ENCODE measurements at places on chromosomes 7 and 10.

DNA sequence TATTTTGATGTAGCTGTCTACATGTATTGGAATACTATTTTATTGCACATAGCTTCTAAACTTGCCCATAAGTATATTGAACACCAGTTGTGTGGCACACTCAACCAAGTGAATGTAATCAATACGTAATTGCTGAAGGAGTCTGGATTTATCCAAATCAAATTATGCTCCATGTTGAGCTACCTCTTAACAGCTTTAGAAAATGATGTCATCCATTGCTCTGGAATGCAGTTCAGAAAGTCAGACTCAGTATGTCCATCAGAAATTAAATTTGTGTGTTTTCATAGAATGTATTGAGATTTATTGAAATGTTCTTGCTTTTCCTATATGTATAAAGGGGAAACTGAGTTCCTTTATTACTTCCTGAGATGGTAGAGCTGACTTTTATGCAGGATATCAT, 25.0 kb upstream of the CCAR1 start:
- no peak for DNase-seq

GRCh38 chr7:130009848-130010688, 41.1 kb downstream of the ZC3HC1 start:
- no peak for DNase-seq

DNA sequence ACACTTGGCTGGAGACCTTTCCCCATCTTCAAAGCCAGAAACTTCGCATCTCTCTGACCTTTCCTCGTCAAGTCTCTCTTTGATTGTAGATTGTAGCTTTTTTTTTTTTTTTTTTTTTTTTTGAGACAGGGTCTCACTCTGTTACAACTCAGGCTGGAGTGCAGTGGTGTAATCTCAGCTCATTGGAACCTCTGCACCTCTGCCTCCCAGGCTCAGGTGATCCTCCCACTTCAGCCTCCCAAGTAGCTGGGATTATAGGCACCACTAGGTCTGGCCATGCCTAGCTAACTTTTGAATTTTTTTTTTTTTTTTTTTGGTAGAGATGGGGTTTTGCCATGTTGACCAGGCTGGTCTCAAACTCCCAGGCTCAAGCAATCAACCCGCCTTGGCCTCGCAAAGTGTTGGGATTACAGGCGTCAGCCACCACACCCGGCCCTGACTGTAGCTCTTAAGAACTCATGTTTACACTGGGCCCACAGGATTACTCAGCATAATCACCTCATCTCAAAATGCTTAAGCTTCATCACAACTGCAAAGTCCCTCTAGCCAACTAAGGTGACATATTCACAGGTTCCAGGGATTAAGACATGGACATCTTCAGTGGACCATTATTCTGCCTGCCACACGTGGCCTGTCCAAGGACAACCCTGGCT, 11.7 kb downstream of the POLL start:
- no peak for DNase-seq

DNA sequence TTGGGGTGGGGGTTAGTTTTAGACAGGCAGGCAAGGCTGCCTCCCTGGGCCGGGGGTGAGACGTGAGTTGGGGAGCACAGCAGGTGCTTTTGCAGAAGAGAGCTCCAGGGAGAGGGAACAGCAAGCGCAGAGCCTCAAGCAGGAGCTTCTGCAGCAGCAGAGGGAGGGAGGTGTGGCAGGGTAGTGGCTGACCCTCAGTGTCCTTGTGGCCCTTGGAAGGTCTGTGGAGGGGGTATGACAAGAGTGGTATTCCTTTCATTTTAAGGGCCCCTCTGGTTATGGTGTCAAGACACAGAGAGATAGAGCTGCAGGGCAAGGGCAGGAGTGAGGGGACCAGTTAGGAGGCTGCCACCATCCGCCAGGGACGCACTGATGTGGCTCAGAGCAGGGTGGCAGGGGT, 138.9 kb downstream of the EBF3 start:
- no peak for DNase-seq

GRCh38 chr10:51501396-51501795, 198.0 kb downstream of the CSTF2T start:
- DNase-seq: no peak

DNA sequence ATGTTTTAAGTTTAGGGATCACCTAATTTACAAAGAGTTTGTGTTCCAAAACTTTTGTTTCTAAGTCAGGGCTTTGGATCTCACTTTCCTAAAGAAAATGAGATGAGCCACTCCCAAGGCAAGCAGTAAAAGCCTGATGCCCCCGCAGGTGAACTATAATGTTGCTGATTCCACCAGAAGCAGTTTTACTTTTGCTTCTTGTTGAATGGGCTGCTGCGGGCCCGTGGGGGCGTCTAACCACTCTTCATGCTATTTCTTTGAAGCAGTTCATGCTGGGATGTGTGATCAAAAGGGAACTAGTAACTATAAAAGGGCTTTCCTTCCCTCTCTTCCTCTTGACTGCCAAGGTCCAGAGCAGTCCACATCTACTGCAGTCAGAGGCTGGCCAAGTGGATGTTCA, 118.7 kb upstream of the NEBL start:
- DNase-seq: no peak

DNA sequence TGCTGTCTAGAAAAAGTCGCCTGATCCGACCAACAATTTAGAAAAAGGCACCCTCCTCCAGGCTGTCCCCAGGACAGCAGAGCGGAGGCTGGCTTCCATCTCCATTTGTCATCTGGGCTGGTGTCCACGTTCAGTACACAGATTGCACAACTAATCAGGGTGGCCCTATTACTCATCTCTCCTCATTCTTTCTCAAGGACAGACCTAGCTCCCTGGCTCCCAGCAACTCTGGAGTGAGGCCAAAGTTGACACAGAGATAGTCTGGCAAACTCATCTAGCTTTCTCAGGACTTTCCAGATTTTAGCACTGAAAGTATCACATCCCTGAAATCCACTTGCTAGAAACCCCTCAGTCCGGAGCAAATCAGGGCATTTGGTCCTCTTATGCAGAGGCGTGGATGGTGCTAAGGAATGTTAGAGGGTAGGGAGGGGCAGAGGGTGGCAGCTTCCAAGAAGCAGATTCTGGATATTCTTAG, 75.1 kb downstream of the DNAH11 start:
- DNase-seq: no peak

GRCh38 chr7:130441408-130441869, 623 bp upstream of the CEP41 start:
- peak; percentile 85 for DNase-seq

GRCh38 chr7:43791665-43792064, 33.2 kb downstream of the BLVRA start:
- no peak for DNase-seq

- no peak for DNase-seq
Measured at GRCh38 chr7:100476903-100477870, 1.8 kb downstream of the TSC22D4 start.

DNA sequence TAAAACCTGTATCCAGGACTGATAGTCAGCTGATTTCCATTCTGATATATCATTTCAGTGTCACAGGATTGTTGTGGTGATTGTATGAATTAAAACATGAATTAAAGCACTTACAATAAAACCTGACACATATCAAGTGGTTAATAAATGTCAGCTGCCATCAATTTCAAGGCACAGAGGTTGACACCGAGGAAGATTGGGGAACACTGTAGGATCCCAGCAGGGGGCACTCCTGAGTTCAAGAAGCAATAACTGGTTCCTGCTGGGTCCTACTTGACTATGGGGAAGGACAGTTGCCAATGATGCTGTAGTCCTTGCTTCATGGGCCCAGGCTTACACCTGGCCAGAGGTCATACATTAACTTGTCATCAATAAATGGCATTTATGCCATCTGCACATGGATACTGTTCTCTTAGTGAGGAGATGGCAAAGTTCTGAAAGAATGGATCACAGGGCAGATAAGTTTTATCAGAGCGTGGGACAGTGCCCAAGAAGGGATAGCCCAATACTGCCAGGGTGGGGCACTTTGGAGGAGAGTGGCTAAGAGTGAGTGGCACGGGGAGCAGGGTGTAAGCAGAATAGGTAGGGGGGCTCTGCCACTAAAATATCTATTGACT, 24.1 kb downstream of the FZD1 start:
- DNase-seq: no peak

DNA sequence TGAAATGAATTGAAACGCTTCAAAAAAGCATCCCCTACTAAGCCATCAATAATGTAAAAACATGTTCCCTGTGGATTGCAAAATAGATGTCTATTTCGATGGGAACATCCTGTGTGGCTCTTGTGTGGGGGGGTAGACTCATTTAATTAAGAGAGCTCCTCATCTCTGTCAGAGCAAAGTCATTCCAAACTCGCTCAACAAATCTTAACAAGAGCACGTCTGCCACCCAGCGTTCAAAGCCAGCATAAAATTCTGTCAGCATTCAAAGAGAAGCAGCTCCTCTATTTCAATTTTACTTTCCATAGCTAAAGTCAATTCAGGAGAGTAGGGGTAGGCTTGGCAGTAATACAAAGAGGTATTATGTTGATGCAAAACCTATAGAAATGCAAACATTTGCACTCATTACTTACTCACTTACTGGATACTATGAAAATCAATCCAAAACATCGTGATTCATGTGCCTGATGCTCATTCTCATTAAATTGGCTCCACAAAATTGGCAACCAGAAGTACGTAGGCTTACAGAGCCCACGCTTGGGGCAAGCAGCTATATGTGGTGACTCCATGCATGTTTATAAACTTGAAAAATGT, 114.9 kb downstream of the IPMK start:
- no peak for DNase-seq

GRCh38 chr7:16970732-16971482, 89.1 kb upstream of the AGR3 start:
- DNase-seq: no peak

GRCh38 chr10:89262086-89263051, 10.8 kb upstream of the LIPA start:
- DNase-seq: no peak

All from NCI-H187 (cell line).